T-cell (primary cell): ENCODE measurements at places on chromosomes 1 and 21. TPM values are rescaled to one million over a fixed set of nuclear protein-coding genes. Genes with fewer than 3 reads are reported as not detected.

DNA sequence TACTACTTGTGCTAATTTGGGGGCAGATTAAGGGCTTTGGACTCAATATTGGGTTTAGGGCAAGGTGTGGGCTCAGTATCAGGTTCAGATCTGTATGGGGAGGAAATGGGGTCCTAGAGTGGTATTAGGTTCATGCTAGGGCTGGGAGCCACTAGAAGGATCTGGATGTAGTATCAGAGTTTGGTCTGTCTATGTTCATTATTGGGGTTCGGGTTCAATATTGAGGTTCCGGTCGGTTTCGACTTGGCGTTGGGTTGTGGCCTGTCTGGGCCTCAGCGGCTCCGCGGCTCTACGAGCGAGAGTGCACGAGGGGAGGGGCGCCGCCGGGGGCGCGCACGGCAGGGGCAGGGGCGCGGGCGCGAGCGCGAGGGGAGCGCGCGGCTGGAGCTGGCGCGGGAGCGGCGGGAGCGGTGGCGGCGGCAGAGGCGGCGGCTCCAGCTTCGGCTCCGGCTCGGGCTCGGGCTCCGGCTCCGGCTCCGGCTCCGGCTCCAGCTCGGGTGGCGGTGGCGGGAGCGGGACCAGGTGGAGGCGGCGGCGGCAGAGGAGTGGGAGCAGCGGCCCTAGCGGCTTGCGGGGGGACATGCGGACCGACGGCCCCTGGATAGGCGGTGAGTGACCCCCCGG lies at the start of gene PTPRF:
Gene PTPRF (plus strand): TSS at position 401 of the 624 bp plus-strand sequence. CDS start 14,193 bp downstream, outside the sequence.
- no peaks in the 10 kb centered on the region for H3K36me3 ChIP-seq
- H3K4me3 ChIP-seq = peak within 1 kb of the TSS; percentile 58
- no peak within 1 kb of the TSS for H3K27ac ChIP-seq

DNA sequence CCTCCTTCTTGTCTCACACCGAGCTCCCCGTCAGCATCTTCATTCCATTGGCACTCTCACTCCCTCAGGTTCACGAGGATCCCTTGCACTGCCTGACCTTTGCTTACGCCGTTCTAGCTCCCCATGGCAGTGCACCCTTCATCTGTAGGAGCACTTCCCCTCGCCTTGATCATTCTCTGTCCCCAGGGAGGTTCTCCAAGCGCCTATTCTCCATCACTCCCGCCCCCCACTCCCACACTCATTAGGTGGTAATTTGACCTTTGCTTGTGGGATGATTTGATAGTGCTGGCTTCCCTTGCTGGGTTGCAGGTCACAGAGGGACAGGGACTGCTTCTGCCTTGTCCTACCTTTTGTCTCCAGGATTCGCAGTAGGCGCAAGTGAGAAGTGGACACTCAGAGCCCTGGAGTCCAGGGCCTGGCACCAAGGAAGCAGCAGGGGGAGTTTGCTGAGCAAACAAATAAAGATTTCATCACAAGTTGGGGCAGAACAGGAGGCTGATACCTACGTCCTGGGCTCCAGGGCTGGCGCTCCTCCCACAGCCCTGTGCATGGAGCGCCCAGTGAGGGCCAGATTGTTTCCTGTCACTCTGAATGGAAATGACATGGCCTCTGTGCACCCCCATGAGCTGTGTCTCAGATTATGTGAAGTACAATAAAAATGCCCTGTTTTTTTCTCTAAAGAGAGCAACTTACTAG lies 82.0 kb upstream of the RUNX3 start:
- no peak overlapping the region for H3K27ac ChIP-seq
- H3K4me1 ChIP-seq = peaks cover 7% of the 10 kb centered on the region
- H3K36me3 ChIP-seq = no peaks in the 10 kb centered on the region
- H3K27me3 ChIP-seq = no peaks in the 10 kb centered on the region

DNA sequence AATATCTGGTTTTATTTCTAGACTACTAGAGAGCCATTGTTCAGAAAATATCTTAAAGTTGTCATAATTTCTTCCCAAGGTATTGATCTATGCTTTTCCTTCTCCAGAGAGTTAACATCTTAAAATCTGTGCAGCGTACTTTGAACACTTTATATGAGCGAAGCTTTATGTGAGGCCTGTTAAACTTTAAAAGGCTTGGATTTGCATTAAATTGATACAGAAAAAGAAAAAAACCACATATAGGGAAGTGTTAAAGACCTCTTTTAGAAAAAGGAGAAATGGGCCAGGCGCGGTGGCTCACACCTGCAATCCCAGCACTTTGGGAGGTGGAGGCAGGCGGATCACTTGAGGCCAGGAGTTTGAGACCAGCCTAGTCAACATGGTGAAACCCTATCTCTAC lies 59.2 kb upstream of the MORC3 start:
- no peak for DNase-seq
- H3K27ac ChIP-seq = no peak overlapping the region
- H3K4me1 ChIP-seq = peaks cover 7% of the 10 kb centered on the region
- no peaks in the 10 kb centered on the region for H3K27me3 ChIP-seq
- peaks cover 24% of the 10 kb centered on the region for H3K36me3 ChIP-seq

- no peaks in the 10 kb centered on the region for H3K36me3 ChIP-seq
- H3K4me1 ChIP-seq = no peaks in the 10 kb centered on the region
- no peaks in the 10 kb centered on the region for H3K27me3 ChIP-seq
These were observed 239.6 kb upstream of the BEND5 start for GRCh38 chr1:49016030-49016977.

DNA sequence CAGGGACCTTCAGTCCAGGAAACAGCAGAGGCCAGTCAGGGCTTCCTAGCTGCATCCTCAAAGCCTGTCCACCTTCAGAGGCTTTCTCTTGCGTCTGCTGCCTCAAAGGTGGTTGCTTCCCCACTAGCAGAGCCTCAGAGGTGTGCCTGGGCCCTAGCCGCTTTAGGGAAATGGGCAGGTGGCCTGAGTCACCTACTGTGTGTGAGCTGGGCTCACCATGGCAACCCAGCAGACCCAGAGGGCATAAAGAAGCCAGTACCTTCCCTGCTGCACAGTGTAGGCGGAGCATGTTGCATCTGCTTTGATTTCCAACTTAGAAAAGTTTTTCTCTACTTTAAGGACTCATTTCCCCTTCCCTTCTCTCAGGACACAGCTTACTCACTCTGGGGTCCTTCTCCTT lies 12.5 kb downstream of the SLC9A1 start:
- H3K27me3 ChIP-seq = no peaks in the 10 kb centered on the region
- no peak for DNase-seq
- no peaks in the 10 kb centered on the region for H3K36me3 ChIP-seq
- H3K27ac ChIP-seq = peak overlapping the region; percentile 7

DNA sequence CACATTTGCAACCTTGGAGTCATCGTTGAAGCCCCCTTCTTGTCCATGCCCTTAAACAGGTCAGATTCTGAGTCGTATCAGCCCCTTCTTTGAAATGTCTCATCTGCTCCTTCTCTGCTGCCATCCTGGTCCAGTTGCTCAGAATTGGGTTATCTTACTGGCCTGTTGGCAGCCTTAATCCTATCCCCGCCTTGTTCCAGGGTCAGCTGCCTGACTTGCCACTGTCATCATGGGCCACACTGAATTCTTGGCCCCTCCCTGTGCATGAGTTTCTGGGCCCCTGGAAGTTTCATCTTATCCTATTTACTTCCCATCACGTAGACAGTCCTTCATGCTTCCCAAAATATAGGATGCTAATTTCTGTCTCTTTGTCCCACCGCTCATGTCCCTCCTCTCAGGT lies 23.7 kb downstream of the IRF2BP2 start:
- H3K27ac ChIP-seq = no peak overlapping the region
- H3K36me3 ChIP-seq = no peaks in the 10 kb centered on the region
- H3K4me1 ChIP-seq = no peaks in the 10 kb centered on the region
- H3K27me3 ChIP-seq = peaks cover 6% of the 10 kb centered on the region
- H3K4me3 ChIP-seq = no peak overlapping the region

The SMCP gene
- total RNA-seq = not detected

GRCh38 chr1:239976130-239976968 lies 115.3 kb upstream of the FMN2 start:
- no peaks in the 10 kb centered on the region for H3K27me3 ChIP-seq
- no peaks in the 10 kb centered on the region for H3K36me3 ChIP-seq
- H3K4me3 ChIP-seq = no peak overlapping the region
- H3K27ac ChIP-seq = no peak overlapping the region
- H3K4me1 ChIP-seq = no peaks in the 10 kb centered on the region
